ENCODE measurements at places on chromosomes 6 and 20.

DNA sequence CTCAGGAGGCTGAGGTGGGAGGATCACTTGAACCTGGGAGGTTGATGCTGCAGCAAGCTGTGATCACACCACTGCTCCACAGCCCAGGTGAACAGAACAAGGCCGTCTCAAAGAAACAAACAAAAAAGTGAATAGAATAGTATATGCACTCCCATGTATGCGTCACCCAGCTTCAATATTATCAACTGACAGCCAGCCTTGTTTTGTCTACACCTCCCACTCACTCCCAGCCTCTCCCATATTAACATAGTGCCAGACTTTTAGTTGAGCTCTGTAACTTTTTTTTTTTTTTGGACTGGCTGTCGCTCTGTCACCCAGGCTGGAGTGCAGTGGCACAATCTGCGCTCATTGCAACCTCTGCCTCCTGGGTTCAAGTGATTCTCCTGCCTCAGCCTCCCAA, 18.1 kb upstream of the ILRUN start:
- peak; percentile 46 for DNase-seq

GRCh38 chr6:38801305-38801704, 86.2 kb downstream of the DNAH8 start:
- no peak for DNase-seq

GRCh38 chr6:158410784-158411183, 98.5 kb downstream of the TULP4 start:
- no peak for DNase-seq

DNA sequence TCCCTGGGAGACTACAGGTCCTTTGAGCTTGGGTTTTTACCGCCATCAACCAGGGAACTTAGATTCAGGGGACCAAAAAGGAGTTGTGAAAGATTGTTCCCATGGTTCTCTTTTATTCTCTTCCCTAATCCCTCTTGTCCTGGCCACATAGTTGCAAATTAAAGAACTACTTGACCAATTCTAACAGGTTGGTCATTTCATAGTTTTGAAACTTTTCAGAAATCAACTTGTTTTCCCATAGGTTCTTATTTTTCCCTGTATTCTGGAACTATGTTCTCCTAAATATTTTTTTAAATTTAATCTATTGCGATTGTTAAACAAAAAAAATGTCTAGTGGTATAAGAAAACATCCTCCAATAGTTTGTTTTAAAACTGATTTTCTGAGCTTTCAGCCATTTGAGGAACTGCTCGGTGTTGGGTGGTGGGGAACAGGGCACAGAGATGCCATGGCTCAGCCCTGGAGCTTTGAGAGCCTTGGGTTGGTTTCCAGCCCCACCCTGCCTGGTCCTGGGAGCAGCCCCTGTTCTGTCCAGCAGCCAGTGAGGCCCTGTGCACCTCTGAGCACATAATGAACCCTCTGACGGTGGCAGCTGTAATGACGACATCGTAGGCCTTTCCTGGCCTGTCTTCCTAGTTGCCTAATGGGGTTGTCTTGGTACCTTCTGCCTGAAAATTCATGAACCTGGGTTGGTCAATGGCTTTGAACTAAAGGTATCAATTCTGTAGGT, 53.5 kb downstream of the TBC1D7 start:
- no peak for DNase-seq

DNA sequence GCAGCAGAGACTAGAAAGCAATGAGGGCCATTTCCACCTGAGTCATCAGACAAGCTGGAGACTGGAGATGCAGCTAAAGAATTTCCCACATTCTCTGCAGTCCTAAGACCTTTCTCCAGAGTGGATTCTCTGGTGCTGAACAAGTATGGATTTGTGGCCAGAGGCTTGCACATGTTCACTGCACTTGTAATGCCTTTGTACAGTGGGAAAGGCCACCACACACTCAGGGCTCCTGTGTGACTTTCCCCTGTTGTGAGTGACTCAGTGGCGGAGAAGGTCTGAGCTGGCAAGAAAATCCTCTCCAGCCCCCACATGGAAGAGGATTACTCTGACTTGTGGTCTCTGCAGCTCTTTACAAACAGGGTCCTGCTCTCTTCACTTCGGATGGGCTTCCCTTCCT, 192.3 kb downstream of the C6orf118 start:
- no peak for DNase-seq

DNA sequence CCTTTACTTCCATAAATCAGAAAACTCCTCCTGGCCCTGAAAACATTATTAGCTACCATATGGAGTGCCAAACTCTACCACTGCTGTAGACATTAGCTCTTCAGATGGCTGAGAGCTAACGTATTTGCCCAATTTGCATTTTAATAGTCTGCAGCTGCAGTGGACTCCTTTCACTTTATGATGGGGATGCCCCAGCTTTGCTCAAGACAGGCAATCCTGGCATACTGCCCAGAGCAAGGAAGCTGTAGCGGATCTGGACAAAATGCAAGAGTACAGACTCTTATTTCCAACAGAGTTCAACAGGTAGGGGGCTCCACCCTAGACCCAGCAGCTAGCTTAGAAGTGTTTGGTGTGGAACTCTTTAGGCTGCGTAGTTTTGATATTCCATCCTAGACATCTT, 246.7 kb downstream of the FOXC1 start:
- no peak for DNase-seq

- DNase-seq = peak; percentile 73
These were observed 8.6 kb upstream of the HECA start for GRCh38 chr6:139126255-139126654.

GRCh38 chr6:129598244-129599187, 111.5 kb downstream of the ARHGAP18 start:
- peak; percentile 7 for DNase-seq

DNA sequence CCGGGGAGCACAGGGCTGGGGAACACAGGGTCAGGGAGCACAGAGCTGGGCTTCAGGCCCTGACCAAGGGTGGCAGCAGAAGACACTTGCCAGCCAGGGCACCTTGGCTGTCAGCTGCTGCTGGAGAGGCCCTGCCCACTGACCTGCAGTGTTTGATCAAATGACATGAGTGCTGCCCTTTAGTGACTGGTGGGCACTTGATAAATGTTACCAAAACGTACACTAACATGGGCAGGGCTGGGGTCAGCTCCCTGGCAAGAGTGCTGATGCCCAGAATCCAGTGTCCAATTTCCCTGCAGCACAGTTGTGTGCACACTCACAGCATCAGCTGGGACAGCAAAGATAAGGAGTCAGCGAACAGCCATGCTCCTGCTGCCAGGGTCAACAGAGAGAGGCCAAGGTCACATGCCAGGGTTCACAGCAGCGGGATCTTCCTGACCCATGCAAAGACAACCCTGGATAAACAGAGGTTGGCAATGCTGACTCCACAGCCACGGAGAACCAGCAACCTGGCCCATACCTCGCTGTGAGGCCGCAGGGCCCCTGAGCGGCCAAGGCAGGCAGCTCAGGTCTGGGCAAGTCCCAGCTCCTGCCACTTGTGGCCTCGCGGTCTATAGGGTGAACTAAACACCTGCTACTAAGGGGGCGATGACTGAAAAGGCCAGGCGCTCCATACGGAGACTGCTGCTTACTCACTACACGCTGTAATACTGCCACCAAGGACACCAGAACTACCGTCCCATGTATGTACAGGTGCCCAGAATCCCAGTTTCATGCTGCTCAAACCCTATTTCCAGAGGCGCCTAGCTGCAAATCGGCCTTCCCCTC, 46.3 kb downstream of the NINL start:
- no peak for DNase-seq

DNA sequence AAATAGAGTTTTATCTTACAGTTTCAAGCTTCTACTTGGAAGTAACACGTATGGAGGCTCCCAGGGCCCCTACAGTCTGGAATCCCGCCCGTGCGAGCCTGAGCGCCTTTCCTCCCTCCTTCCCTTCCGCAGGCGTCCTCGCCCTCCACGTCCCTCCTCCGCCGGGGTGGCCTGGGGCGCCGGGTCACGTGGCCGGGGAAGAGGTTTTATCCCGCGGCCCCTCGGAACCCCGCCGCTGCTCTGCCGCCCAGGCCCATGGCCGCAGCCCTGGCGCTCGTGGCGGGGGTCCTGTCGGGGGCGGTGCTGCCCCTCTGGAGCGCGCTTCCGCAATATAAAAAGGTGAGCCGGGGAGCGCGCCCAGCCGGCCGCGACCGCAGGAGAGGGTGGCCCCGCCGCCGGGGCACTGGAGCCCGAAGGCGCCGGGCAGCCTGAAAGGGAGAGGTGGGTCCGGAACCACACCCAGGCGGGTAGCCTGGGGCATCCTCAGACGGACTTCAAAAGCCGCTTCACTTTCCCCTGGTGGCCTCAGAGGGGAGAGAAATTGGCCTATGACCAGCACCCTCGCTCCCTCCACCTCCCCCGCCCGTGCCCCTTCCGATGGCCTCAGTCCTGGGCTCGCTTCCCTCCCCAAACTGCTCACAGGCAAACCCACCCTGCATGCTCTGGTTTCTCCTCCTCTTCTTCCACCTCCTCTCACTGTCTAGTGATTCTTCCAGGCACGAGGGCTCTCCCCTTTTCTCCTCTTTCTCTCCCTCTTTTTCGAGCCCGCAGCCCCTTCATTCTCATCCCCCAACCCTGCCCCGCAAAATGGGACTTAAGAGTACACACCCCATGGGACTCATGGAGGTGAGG, at the start of gene CLPSL2:
CLPSL2 (plus strand) TSS at position 235 of the 852 bp plus-strand sequence; CDS start at position 256, 21 bp downstream.
- DNase-seq = no peak

- DNase-seq = no peak
These were observed 35.6 kb downstream of the DZANK1 start for GRCh38 chr20:18431206-18431605.

DNA sequence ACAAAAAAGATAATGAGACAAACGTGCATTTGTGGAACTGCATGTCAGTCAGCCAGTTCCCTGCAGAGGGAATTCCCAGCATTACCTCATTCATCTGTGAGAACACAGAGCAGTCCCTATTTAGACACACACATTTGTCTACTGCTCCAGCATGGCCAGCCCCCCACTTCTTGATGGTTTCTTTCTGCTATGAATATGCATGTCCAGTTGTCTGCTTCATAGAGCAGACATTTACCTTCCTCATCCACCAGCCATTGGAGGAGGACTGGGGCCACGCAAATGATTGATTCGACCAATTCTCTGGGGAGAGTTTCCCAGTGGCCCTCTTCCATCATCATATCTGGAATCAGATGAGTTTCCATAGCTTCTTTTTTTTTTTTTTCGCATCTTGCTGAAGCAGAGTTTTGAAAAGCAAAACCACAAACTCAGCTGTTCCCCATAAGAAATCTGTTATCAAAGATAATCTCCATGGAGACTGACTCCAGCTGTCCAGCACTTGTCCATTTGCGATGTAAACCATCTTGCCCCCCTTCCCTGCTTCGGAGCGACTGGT, 11.8 kb downstream of the ENPP1 start:
- peak; percentile 67 for DNase-seq

DNA sequence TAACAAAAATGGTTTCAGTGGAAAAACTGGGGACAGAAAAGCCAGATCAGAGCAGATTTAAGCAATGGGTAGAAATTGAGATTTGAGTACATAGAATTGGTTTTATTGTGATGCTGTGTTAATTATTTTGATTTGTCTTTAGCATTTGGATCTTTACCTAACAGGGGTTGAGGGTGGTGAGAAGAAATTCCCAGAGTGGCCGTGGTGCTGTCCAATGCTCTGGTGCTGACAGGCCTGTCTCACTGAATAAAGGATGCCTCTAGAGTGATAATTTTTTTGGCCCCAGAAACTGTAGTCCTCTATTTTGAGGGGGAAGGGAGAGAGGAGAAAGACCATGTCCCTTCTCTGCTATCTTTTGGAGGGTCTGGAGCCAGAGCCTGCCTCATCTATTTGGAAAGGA, 79.1 kb downstream of the LYRM2 start:
- DNase-seq = no peak

DNA sequence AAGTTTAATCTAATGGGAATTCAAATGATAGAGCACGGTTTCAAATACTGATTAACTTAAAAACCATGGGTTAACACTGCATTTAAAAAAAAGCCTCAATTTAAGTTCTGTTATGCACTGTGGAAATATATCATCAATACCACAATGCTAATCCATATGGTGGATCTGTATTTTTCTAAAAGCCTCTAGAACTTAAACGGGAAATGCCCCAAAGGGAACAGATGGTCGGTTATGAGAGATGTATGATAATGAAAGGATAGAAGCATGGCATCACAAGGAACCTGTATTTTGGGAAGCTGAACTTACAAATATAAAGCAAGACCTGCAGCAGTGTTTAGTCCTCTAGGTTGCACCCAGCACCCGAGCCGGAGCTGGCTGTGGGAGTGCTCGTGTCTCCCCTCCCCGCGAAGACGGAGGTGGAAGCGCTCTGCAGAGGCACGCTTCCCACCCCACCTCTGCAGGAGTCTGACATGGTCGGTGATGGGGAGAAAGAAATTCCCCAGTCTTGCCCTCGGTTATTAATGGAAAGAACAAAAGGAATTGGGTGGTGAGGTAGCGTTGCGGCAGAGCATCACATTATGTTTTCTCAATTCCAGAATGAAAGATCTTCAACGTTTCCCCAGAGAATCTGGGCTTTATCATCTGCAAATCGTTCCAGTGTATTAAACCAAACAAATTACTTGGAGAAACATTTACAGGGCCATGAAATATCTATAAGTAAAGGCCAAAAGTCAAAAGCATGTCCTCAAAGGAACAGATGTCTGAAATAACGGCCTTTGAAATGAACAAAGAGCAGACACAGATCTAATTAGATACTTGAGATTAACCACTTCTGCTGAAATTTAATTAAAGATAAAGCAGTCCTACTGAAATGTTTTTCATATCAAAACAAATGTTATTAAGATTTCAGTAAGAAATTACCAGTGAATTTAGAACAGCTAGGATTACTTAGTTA, 103.1 kb upstream of the POPDC3 start:
- no peak for DNase-seq

GRCh38 chr6:124742971-124743370, 219.3 kb upstream of the RNF217 start:
- no peak for DNase-seq

DNA sequence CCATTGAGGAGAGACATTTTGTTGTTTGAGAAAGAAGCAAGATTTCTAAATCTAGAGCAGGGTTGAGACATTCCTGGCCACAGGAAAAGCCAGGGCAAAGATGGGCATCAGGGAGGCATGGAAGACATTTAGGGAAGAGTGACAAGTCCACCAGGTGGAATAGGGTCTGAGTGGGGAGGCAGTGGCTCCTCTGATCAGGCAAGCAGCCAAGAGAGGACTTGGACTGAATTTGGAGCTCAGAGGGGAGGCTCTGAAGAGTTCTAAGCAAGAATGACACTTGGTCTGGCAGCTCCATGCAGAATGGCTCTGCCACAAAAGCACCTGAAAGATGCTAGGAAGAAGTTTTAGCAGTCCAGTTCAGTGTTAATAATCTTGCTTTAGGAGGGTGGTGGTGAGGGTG, 120.8 kb downstream of the FYN start:
- no peak for DNase-seq

DNA sequence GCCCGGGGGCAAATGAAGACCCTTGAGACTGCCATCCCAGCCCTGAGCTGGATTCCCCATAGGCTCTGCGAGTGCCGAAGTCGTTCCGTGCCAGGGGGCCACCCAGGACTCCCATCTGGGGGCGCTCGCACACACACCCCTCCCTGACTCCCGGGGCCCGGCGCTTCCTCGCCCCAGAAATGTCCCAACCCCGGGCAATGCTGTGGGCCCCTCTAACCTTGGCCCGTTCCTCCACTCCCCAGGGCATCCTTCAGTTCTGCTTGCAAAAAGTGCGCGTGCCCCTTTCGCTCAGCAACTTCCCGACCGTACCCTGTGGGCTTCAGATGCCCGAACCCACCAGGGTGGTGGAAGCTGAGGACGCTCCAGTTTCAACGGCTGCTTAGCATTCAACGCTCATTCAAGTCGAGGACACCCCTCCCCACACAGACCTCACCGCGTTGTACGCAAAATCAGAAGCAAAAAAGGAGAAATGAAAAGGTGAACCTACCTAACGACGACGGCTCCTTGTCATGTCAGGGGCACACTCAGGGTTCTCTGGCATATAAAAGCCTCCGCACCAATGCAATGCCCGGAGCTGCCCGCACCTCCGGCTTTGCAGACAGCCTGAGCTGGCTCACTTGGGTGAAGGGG, 25.3 kb downstream of the RIPOR2 start:
- DNase-seq = no peak

GRCh38 chr20:59788811-59789397, 144.5 kb downstream of the SYCP2 start:
- DNase-seq = no peak
